ENCODE measurements at places on chromosomes 7 and 10.

DNA sequence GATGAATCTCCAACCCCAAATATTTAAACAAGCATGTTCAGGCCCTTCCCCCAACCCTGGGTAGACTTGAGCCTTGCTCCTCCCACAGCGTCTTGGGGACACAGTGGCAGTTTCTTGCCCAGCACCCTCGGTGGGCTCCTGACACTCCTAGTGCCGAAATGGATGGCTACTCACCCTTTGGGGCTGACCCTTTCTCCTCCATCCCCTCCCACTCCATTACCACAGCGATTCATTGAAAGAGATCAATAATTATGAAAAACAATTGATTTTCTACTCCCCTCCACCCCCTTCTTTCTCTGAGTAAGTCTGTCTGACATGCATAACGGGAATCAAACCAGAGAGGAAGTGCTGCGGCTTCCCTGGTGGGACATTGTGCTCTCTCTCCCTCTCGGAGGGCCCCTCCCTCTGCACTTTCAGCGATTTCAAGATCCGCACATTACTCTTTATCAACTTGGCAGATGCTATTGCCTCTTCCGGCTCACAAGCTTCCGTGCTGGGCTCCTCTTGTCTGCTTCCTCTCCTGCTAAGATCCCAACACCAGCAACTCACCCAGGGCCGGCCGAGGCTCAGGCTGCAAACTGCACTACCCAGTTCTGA lies 79.0 kb upstream of the PLXNA4 start:
- DNase-seq = peak; percentile 37

GRCh38 chr10:5508161-5508604 lies 8.8 kb upstream of the CALML5 start:
- DNase-seq = no peak

- DNase-seq = no peak
Measured at GRCh38 chr7:84971360-84971759, 215.5 kb downstream of the SEMA3D start.

DNA sequence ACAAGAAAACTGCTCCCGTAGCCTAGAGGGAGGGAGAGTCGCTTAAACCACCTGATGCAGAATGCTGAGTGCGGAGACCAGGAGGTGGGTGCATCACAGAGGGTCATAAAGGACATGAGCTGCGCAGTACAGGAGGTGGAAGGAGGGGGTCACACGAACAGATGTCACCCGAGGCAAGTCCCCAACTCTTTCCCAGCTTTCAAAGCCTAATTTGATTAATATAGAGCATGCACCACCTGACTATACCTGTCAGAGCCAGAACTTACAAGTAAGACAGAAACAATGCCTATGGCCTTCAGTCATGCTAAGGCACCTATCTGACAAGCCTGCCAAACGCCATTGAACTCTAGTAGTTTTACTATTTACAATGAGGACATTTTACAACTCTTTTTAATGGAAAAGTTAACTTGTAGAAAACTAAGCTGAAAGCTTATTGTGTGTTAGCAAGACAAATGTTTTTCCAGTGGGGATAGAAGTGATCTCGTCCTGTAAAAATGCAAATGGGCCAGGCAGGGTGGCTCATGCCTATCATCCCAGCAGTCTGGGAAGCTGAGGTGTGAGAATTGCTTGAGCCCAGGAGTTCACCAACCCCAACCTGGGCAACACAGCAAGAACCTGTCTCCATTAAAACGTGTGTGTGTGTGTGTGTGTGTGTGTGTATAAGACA lies 1.1 kb upstream of the VOPP1 start:
- no peak for DNase-seq

DNA sequence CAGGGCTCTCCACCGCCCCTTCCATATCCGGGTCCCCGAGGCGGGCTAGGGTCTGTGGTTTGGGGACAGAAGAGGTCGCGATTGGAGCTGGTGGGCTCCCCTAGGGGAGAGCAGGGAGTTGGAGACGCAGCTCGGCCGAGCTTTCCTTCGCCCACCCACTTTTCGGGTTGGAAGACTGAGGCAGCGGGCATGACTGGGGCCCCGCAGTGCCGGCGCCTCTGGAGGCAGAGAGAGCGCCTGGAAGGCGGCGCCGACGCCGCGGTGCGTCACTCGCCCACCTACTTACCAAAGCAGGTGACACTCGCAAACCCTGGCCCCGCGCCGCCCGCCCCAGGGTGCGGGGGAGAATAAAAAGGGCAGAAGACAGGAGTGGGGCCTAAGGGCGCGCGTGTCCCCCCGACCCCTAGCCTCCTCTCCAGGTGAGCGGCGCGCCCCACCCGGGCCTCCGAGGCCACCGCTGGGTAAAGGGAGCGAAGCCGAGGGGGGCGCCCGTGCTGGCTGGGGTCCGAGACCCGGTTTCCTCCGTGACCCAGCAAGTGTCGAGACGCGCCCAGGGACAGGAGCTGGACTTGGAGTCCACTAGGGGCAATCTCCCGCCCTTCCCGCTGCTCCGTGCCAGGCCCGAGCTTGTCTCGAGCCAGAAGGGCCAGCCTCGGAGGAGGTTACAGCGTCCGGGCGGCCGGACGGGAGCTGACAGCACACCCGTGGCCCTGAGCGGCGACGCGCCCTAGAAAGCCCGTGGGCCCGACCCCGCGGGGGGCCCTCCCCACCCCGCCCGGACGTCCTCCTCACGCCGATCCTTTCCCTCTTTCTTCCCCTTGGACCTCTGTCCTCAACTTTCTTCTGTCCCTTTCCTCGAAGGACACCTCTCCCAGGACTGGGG lies 34.4 kb upstream of the GRID1 start:
- DNase-seq = peak; percentile 65
